ENCODE measurements at places on chromosomes 13 and 19. TPM values are rescaled to one million over a fixed set of nuclear protein-coding genes. Genes with fewer than 3 reads are reported as not detected.

Gene FBXO17
- 1.7 TPM for polyA plus RNA-seq

Gene OVOL3
- polyA plus RNA-seq = not detected

Gene OBI1
- 15.7 TPM for polyA plus RNA-seq

Gene MBD3L2
- polyA plus RNA-seq = not detected

Gene PLA2G4C
- polyA plus RNA-seq = 27.6 TPM

Gene ZNF554
- polyA plus RNA-seq = 3.1 TPM

Gene CYP4F3
- polyA plus RNA-seq = 0.15 TPM

Gene CCDC169
- 3.8 TPM for polyA plus RNA-seq

Gene ZNF112
- 4.1 TPM for polyA plus RNA-seq

Gene DAZAP1
- polyA plus RNA-seq = 4.6 TPM

Gene PRR19
- not detected for polyA plus RNA-seq

Gene SYCN
- polyA plus RNA-seq = not detected

Gene CACNG8
- polyA plus RNA-seq = 4.1 TPM

Gene CEACAM21
- not detected for polyA plus RNA-seq

Gene PALM
- polyA plus RNA-seq = 0.99 TPM

Gene NLRP4
- polyA plus RNA-seq = not detected

Gene ADPRHL1
- 6.3 TPM for polyA plus RNA-seq

Gene OR7D2
- not detected for polyA plus RNA-seq

Gene ZNF222
- polyA plus RNA-seq = 5.5 TPM

Measured in Purkinje cell (primary cell).